ENCODE measurements at places on chromosomes 12 and 14.
A peak's percentile ranks its signal among the peaks of the same experiment; 100 is the strongest.

DNA sequence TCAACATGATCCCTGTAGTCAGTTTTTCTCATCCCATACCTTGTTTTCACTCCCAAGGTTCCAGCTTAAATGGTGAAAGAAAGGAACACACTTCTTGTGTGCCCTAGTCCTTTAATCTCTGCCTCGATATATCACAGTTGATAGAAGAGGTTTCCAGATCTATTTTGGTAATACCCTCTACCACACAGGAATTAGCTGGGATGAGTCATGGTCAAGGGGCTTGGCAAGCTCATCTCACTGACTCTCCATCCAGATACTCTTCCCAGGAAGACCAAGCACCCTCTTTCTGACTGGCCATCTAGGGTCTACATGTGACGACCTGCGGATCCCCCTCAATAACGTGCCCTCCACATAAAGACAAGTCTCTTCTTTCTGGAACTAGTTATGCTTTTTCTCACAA, 277.9 kb downstream of the ITPR2 start:
- no peak for DNase-seq

DNA sequence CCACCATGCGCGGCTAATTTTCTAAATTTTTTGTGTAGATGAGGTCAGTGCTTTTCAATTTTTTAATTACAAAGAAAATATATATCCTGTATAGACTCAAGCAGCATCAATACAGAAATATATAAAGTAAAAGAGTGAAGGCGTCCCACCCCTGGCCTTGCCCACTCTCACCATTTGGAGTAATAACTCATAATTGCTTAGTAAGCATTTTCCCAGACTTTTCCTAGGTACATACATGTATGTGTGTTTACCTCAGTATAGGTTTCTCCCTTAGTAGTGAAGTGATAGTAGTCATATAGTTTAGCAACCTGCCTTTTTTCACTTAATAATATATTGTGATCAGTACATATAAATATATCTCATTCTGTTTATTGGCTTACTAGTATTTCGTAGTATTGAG, 200.1 kb downstream of the NUBPL start:
- DNase-seq, result no peak

- no peak for DNase-seq
Measured at GRCh38 chr12:106994579-106995220, 7.8 kb upstream of the MTERF2 start.

- no peak for DNase-seq
Measured at GRCh38 chr12:30974746-30975500, 48.4 kb downstream of the TSPAN11 start.

DNA sequence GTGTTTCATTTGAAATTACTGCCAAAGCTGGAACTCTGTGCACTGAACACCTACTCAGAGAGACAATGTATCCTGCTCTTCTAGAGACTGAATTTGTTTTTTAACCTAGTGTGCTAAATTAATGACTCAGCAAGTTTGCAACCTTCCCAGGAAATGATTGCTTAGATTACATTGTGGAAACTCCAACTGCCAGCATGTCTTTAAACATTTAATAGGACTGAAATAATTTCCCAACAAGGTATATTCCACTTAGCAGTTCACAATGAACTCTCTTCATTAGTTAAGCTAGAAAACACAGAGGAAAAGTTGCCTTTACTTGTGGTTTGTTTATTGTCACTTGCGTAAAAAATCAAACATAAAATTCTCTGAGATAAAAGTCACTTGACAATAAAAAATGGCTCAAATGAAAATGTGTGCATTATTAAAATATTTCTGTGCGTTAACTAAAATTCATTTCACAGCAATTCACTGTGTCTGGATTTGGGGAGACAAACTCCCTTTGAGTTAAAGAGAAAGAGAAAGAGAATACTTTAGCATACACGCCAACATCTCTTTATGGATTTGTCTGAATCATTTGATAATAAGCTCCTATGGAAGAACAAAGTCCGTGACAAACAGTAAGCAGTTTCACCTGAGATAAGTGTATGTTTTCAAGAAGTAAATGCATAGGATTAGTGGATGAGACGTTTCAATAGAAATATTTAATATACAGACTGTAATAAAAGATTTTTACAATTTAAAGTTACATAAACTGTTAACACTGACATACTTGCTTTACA, 284.0 kb downstream of the PRKD1 start:
- DNase-seq, result no peak

DNA sequence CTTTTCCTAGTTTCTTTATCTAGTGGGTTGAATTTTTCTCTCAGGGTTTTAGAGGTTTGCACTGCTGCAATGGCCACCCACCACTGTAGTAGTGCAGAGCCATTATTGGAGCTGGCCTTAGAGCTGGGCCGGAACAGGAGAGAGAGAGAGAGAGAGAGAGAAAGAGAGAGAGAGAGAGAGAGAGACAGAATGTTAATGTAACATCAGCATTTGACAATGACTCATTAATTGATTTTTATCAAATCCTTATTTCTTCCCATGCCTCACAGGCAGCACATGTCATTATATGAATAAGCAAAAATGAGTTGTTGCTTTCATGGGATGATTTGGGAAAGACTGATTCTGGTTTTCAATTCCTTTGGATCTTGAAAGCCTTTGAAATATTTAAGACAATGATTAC, 76.3 kb upstream of the PPP4R3A start:
- no peak for DNase-seq

DNA sequence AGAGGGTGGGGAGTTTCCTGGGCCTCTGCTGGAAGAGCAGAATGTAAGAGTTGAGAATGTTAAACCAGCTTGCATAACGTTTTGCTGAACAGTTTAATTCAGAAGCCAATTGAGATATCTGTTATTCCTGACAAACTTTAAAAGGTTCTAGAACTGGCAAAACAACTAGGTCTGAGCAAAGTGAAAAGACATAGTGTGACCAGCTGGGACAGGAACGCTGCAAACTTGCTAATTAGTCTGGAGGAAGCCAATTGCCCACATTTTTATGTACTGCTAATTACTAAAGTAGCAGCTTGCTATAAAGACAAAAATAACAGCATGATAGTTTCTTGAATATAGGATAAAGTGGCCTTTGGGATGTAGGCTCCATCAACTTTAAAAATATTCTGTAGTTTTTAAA, 704.9 kb downstream of the NRXN3 start:
- DNase-seq, result no peak

GRCh38 chr12:87384226-87384625, 645.0 kb downstream of the C12orf50 start:
- no peak for DNase-seq

DNA sequence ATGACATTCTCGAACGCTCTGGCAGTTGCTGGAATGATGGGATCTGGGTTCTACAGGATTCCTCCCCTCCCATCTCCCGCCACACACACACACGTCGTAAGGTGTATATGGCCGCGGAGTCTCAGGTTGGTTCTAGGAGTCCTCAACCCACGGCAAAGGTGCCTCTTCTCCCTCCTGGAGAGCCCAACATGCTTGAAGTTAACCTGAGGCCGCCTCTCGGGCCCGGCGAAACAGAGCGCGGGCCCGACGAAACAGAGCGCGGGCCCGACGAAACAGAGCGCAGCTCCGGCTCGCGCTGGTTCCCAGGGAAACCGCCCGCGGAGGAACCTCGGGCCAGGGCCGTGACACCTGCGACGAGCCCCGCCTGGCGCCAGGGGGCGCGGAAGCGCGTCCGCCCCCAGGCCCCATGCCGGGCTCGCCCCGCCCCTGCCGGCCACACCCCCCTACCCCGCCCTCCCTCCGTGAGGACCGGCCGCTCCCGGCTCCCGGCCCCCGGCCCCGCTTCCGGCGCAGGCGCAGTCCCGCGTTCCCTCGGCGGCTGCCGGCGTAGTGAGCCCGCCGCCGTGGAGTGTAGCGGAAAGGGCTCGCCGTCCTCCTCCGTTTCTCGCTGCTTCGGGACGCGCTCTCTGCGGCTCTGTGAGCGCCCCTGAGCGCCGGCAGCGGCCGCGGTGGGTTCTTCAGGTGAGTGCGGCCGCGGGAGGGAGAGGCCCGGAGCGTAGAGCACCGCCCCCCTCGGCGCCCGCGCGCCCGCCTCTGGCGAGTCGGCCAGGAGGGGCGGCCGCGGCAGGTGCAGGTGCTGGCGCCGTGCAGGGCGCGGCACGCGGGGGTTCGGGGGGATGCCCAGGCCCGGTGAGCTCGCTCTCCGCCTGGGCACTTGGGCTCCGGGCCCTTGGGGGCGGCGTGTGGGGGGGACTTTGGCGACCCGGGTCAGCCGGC, at the start of gene RAB3IP:
RAB3IP (plus strand) TSS at position 510 of the 936 bp plus-strand sequence. CDS start 16,549 bp downstream, outside the sequence.
- DNase-seq, result peak; percentile 99

DNA sequence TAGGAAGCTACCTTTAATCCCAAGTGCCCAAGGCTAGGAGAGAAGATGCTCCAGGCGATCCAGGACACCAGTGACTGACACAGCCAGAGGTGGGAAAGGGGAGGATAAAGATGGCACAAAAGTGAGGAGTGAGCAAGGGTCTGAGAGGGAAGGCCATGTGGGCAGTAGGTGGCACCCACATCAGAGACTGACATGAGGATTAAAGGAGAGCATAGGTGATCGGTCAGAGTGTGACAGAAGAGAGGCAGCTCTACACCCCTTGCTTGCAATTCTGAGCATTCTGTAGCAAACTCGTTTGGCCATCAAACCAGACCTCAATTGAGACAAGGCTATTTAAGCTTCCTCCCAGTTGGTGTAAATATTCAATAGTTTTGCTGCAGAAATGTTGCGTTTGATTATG, 724 bp upstream of the CD27 start:
- no peak for DNase-seq

DNA sequence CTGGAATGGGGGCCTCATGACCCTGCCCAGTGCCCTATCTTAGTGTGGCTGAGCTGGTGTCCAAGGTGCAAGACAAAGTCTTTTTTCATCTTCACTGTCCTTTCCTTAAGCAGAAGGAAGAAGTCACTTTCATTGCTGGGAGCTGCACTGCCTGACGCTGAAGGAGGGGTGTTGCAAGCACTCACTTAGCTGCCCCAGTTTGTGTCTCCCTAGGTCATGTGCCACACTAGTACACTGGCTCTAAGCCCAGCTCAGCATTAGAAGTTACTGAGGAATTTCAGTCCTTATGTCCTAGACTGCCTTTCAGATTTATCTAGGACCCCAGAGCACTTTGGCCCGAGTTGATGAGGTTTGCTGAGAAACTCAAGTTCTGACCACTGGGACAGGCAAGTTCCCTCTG, 952.0 kb upstream of the USP15 start:
- no peak for DNase-seq

GRCh38 chr12:32161058-32161457, 54.4 kb downstream of the BICD1 start:
- DNase-seq, result no peak

DNA sequence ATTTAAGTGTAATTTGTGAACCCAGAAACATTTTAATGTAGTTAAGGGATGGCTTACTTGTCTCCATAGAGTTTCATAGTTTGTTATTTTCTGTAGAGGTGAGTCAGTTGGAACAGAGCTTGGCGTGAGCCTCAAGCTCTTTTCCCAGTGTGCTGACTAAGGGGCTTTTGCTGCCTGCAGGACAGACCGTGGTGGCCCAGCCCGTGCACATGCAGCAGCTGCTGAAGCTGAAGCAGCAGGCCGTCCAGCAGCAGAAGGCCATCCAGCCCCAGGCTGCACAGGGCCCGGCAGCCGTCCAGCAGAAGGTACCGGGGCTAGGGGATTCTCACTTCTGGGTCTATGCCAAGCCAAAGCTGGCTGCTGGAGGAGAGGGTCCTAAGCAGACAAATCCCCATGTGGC, 76.9 kb downstream of the DDX51 start:
- DNase-seq, result peak; percentile 40

DNA sequence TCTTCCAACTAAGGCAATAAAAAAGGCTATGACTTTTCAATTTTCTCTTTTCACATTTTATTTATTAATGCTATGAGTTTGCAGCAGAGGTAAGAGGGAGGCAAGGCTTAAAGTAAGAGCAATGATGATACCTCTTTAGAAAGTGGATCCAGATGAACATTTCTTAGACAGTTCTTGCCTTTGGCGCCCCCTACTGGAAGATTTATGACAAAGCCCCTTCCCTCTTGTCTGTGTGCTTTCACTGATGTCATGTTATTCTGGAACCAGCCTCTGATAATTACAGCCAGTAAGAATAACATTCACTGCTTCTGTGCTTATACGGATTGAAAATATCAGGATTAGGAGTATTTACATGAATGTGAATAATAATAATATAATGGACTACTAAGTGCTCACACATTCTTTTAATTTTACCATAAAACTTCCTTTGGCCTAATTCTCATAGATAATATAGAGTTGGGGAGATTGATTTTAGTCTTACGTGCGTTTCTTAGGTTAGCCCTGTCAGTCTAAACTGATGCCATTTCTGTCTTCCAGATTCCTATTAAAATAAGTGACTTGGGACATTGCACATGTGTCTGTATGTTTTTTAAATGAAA, 1929.9 kb upstream of the SEL1L start:
- peak; percentile 54 for DNase-seq

DNA sequence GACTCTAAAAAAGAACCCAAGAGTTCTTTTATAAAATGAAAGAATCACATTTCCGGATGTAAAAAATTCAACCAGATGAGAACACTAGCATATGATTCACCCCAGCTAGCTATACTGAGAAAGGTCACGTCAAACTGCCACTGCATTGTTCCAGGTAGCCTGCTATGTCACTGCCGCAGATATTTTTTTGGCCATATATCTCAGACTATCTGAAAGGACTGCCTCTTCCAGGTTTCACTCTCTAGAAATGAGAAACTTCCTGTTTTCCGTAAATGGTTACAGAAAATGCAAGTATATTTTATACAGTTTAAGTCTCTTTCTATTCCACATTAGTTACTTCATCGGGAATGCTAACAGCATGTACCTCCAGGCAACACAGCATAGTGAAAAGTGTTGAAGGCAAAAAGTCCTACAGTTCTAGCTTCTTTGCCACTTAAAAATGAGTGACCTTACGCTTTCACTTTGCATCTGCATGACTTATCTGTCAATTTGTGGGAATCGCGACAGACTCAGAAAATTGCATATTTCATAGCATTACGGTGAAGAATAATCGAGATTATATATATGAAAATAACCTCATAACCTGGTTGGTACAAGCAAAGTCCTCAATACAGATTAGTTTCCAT, 105.2 kb downstream of the MED13L start:
- no peak for DNase-seq

DNA sequence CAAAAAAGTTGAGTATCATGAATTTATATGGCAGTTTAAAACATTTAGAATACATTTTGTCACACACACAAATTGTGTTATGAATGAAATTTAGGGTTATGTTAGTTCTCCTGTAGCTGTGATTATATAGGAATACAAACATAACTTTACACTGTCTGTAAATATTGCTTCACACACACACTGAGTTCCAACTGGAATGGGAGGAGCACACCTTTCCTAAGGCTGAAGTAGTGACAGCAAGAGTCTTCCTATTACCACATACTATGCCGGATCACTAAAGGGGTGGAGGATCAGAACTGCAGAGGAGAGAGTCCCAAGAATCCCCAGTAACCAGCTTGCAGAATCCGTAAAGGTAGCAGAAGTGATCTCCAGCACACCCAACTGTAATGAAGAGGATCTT, 63.7 kb downstream of the DNAI7 start:
- DNase-seq, result no peak

- no peak for DNase-seq
Measured at GRCh38 chr12:9699269-9699897, 29.9 kb downstream of the CLEC2D start.

GRCh38 chr12:85836197-85837090, at the start of gene RASSF9:
Gene RASSF9, minus strand, starts transcription at chr12:85836409. Its CDS starts 208 bp downstream, at chr12:85836201.
- no peak for DNase-seq

GRCh38 chr12:122855928-122856831, 20.9 kb downstream of the HIP1R start:
- no peak for DNase-seq

Measured in ecto neural progenitor cell (in vitro differentiated cells).